Inflammatory macrophage treated with lipopolysaccharide for 1 hour (primary cell): ENCODE measurements at places on chromosomes 3 and 15.

GRCh38 chr15:90343302-90343790, 8.7 kb upstream of the ZNF774 start:
- peak; percentile 79 for DNase-seq

GRCh38 chr3:122680475-122681283, at the start of gene PARP14:
Gene PARP14, plus strand, starts transcription at chr3:122680839. Its CDS starts 45 bp downstream, at chr3:122680884.
- peak; percentile 96 for DNase-seq

DNA sequence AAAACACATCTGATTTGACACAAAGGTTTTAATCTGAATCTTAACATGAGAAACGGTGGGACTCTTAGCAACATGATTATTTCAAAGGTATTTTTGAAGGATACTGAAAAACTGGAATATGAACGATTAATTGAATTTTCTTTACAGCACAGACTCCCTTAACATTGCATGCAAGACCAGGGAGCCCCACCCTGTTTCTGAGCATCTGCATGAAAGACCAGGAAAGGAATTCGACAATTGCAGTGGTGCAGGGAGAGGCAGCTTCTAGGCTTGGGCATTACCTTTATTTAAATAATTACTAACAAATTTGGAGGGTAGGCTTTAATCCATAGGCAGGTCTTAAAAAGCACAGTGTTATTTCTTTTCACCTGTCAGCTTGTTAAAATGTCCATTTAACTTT, 240.6 kb upstream of the TOPAZ1 start:
- no peak for DNase-seq

GRCh38 chr3:155026999-155027591, 53.0 kb upstream of the MME start:
- DNase-seq: peak; percentile 47

DNA sequence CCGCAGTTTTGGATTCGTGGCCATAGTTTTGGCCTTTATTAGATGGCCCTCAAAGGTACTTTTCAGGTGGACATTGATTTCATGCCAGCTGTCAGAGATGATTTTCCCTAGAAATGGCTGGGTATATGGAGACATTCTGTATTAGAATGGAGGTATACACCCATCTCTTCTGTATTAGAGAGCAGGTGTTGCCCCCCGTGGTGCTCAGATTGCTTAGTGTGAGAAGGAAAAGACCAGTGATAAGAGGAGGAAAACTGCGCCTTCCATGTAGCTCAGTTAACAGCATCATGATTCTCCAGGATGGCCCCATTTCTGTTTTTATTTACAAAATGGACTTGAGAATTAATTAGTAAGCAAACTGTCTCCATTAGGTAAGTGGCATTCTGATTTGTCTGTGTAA, 145.9 kb downstream of the IGF1R start:
- DNase-seq: no peak

DNA sequence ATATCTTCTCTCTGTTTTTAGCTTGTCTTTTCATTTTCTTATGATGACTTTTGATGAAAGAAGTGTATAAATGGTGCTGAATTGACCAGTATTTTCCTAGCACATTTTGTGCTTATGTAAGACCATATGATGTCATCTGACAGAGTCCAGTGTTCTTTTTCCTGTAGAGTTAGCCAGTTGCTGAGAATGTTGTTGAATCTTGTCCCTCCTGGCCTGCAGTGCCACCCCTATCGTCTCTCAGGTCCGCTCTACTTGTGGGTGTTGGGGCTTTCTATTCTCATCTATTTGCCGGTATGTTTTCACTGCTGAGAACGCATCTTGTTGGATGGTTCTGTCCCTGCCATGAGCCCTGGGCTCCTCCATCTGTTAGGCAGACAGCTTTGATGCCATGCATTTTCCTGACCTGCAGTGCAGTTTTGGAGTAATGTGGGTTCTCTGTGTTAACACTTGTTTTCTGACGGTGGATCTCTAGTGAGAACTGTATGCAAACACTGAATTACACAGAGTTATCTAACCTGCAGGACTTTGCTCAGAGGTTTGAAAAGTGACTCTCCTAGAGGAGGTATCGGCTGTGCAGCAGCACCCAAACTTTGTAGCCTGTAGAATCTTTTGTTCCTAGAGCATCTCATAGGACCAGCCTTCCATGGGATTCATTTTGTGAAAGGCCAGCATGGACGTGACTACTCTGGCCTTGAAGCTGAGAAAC, 44.6 kb downstream of the SLC6A20 start:
- no peak for DNase-seq

- DNase-seq: no peak
These were observed 188.3 kb upstream of the EOMES start for GRCh38 chr3:27910456-27910855.

GRCh38 chr3:30760040-30760695, 134.3 kb downstream of the GADL1 start:
- DNase-seq: no peak

DNA sequence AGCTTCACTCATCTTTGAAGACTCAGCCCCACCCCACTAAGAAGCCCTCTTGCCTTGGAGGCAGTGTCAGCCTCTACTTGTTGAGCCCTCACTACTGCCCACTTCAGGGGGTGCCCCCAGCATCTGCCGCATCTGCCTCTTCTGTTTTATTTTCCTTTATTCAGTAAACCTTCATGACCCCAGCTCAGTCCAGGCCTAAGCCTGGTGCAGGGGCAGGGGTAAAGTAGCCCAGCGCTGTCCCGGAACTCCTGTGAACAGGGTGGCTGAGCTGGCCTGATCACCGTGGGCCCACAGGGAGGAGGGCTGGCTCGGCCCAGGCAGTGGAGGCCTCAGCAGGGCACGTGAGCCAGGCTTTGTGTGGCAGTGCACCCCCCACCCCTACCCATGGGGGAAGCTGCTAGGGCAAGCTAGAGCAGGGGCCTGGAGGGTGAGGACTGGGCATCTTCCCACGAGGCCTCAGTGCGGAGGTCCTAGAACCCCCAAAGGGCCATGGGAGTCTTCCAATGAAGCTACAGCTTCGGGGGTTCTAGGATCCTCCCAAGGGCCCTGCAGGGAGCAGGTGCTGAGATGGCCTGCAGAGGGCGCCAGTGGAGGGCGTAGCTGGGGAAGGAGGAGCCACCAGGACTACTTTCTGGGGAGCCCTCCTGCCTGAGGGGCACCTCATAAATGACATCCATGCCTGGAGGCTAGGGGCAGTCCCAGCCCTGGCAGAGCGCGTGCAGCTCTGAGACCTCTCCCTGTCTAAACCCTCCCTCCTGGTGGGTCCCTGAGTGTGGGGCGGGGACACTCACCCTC, 36.0 kb downstream of the TSPAN3 start:
- DNase-seq: peak; percentile 41

DNA sequence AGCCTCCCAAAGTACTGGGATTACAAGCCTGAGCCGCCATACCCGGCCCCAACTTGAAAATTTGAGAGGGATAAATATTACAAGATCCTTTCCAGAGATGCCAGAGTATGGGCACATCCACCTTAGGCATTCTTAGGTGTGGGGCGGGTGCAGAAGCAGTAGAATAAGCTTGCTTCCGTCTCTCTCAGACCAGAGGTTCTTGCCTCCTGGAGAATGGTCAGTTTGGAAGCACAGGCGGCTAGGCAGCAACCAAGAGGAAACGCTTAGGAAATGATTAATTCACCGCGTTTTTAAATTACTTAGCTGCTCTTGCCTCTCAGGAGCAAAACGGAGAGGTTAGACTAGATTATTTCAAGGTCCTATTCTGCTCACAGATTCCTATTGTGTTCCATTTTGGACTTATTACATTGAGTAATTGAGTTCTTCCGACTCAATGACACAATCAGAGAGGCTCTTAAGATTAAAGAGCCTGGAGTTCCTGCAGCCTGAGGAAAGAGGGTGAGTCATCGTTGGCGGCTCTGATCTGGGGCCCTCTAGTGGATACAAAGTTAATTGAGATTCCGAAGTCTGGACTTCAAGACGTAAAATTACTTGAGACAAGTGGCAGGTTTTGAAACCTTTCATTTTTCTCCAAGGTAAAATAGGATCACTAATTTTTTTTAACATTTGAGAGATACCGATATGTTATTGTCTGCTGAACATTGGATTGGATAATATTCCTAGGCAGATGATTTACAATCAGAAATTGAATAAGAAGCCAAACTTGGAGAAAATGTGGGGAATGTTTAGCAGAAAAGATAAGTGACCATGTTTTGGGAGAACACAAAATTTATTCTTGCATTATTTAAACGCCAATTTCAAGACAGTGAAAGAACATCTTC, 5.8 kb upstream of the TOPAZ1 start:
- peak; percentile 94 for DNase-seq

- no peak for DNase-seq
These were observed 44.7 kb downstream of the CD200 start for GRCh38 chr3:112377568-112378071.
